Inflammatory macrophage (primary cell): ENCODE measurements at places on chromosomes 3 and 15.
A peak's percentile ranks its signal among the peaks of the same experiment; 100 is the strongest.

GRCh38 chr3:105618556-105618955 is 250.3 kb downstream of the CBLB start:
- DNase-seq, result no peak

DNA sequence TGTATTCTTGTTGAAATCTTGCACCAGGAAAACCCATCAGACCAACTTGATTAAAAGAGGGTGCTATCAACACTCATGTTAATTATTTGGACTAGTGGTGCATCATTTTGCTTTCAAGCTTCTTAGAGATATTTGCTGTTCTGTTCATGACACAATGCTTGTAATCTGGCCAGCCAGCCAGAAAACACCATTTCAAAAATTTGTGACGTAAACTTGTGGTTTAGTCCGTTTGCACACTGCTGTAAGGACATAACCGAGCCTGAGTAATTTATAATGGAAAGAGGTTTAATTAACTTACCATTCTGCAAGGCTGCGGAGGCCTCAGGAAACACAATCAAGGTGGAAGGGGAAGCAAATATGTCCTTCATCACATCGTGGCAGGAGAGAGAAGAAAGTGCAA is 374.3 kb upstream of the TGFBR2 start:
- peak; percentile 52 for DNase-seq

DNA sequence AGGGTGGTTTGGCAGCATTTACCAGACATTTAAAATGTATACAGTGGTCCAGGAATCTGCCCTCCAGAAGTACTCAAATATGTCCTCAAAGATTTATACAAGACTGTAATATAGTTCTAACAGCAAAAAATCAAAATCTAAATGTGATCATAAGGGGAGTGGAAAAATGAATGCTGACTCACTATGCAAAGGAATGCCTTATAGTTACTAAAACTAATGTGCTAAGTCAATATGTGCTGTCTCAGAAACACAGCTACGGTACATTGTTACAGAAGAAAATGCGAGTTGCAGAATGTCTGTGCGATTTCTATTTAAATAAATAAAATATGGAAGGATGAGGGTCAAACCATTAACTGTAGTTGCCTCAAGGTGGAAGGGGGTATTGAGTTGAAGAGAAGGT is 230.1 kb upstream of the UBE2E1 start:
- no peak for DNase-seq

DNA sequence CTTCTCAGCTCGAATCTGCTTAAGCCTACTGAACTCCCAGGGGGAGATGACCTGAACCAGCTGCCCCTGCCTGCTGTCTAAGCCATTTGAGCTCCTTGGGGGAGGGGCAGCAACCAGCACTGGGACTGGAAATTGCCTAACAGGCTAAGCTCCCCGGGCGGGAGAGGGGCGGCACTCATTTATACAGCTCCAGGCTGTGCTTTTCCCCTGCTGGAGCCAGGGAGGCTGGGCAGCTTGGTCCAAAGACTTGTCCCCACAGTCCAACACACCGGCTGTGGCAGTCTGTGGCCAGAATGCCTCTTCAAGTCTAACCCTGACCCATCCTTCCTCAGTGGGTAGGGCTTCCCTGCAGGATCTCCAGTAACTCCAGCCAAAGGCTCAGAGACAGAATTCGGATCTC is 1241.5 kb downstream of the ROBO2 start:
- DNase-seq, result no peak

DNA sequence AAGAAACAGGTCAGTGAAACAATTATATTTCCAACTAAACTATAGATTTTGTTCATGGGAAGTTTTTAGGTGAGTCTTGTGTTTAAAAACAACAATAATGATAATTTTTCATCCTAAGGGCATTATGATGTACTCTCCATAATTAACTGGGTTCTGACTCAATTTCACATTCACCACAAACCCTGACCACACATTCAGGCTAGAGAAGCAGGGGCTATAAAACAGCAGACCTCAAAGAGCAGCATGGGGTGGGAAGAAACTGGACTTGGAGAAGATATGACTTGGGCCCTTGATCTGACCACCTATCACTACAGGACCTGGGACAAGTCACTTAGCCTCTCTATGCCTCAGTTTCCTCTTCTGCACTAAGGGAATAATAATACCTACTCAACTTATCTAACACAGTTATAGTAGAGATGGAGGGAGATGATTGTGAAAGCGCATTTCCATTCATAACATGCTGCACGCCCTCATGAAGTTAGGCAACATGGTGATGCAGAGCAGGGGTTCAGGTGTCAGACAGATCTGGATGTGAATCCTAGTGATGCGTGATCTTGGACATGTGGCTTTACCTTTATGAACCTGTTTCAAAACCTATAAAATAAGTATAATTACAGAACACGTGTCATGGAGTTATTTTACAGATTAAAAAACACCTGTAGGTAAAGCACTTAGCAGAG is 63.0 kb upstream of the ACP3 start:
- DNase-seq, result no peak

GRCh38 chr15:52171386-52171785 is 19.8 kb downstream of the GNB5 start:
- DNase-seq, result no peak

- peak; percentile 48 for DNase-seq
These were observed 242.2 kb downstream of the SLCO3A1 start for GRCh38 chr15:92095693-92096092.

- peak; percentile 75 for DNase-seq
These were observed 69.4 kb upstream of the FOXP1 start for GRCh38 chr3:71652781-71653413.

DNA sequence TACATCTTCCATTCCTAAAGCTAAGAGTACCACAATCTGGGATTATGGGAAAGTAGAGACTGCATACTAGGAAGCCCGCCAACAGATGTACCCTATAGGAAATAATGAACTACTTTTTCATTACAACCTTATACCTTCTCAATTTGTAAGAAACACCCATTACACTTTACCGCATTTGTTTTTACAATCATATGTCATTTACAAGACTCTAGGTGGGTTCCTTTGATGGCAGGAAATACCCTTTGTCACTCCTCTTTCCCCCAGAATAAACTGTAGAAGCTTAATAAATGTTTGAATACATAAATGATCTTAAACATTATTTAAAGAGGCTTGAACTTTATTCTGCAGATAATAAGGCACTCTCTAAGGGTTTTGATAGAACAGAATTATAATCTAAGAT is 150.1 kb upstream of the TGFBR2 start:
- DNase-seq, result no peak

- no peak for DNase-seq
These were observed 326.1 kb downstream of the UNC13C start for GRCh38 chr15:54304321-54304720.

GRCh38 chr3:57757642-57758297 is 1.7 kb downstream of the SLMAP start:
- DNase-seq, result no peak

GRCh38 chr3:183576487-183577107 is 21.1 kb upstream of the KLHL6 start:
- DNase-seq, result no peak

DNA sequence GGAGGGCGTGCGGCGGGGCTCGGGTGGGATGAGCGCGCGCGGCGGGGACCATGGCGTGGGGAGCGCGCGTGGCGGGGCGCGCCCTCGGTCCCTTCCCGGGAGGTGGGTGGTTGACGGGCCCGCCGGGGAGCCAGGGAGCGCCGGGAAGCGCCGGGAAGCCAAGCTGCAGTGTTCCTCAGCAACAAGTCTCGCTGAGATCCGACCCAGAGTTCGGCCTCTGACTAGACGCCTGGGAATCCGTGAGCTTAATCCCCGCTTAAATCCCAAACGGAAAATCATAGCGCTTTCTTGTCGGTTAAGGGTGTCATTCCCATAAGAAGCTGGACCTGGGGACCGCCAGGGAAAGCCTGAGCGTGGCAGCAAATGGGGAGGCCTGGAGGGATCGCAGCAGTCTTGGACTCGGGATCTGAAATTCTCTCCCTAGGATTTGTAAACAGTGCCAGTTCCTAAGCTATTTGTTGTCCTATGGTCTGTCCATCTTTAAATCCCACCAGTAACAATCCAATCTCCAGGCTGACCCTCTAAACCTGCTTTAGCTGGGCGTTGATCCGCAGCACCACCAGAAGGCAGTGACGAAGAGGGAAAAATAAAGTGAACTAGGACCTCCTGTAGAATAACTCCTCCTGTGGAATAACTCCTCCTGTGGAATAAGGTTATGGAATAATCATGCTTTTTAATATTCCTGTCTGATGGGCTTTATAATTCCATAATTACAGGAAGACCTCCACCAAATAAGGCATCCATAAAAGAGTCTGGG is 570 bp upstream of the NEDD4 start:
- DNase-seq, result no peak

DNA sequence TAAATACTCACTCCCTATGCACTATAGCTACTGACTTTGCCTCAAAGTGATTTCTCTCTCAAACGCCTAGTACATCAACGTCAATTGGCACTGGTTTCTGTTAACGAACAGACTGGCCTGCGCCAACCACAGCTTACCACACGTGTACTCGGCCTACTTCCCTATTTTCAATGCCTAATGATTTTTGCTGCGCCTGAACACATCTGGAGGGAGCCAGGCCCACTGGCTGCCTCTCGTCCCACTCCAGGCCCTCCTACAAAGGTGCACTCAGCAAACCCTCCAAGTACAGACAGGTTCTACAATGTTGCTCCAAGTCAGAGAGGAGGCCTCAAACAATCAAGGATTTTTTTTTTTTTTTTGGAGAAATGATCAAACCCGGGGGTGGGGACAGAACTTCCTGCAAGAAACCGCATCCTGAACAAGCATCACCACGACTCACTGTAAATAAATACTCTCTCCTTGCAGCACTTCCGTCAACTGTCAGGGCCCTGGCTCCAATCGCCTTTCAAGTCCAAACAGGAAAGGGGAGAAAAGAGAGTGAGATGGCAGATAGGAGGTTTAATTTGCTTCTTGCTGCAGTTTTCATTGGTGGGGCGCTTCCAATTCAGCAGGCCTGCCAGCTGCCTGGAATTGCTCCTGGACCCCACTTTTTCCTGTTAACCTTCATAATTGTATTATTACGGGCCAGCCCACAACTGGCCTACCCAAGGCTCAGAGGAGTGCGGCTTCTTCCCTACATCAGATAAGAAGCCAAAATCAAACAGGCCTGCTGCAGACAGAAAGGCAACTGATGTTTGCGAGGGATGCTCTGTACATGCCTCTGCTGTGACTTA is 139.3 kb downstream of the FOXP1 start:
- DNase-seq, result peak; percentile 90

- no peak for DNase-seq
These were observed 720.1 kb downstream of the GBE1 start for GRCh38 chr3:81041331-81041730.

DNA sequence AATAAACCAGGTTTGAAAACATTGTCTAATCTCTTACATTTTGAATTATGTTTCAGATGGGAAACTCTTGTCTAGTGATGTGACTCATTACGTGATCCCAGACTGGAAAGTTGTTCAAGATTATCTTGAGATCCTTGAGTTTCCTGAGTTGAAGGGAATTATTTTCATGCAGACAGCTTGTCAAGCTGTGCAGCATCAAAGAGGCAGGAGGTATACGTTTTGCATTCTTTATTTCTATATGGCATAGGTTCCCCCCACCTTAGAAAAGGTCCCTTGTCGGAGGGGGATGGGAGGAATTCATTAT is 1.5 kb downstream of the DIS3L start:
- no peak for DNase-seq

GRCh38 chr3:58639001-58639400 is 27.6 kb downstream of the FAM3D start:
- DNase-seq, result no peak

DNA sequence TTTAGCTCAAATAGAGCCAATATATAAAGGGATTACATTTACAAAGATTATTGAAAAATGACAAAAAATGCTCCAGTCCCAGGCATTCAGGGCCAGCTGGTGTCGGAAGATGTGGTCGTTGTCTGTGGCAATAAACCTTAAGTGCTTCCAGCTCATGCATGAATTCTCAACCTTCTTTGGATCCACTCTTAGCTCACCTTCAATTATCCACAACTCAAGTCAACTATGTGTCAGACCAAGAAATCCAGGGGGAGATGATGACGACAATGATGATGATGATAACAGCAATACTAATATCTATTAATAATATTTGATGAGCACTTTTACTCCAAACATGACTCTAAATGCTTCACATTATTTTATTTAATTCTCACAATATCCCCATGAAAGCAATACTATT is 53.6 kb upstream of the PXYLP1 start:
- no peak for DNase-seq

DNA sequence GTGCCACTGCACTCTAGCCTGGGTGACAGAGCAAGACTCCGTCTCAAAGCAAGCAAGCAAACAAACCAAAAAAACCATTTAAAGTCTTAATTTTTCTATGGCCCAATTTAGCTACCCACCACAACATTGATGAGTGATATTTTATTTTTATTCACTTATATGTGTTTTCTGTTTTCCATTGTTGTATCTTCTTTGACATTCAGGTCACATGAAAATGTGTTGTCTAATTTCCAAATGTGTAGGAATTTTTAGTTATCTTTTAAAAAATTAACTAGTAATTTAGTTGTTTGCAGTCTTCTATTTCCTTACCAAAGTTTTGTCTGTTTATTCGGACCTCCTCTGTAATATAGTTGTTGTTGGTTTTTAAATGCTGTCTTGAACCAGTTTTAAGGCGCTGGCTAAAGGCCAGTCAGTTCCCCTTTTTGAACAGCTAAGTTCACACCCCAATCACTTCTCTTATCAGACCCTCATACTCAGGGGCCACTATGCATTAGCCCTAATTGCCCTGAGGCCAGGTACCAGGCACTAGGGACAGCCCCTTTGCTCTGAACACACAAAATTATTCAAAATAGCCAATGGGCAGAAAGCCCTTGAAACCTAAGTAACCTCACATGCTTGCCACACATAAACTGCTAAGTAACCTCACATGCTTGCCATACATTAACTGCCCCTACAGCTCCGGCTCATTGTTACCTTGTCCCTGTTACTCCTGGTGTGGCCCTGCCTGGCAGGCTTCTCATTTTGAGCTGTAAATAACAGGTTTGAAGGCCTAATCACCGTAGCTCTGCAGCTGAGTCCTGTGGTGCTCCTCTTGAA is 4.3 kb upstream of the CCR4 start:
- no peak for DNase-seq

DNA sequence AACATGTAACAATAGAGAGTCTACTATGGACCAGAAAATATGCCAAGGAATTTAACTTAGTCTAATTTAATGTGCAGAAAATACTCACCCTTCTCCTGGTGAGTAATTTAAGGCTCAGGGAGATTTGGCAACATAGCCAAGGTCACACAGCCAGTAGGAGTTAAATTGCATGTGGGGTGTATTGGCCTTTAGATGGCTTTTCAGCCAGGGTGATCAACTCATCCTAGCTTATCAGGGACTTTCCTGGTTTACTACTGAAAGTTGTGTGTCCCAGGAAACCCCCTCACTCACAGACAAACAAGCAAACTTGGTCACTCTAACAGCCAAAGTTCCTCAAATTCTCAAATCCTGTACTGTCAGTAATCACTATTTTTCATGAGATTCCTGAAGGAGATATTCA is 2.6 kb upstream of the SLC9A9 start:
- peak; percentile 30 for DNase-seq
